ENCODE measurements at places on chromosomes 13 and 19.

DNA sequence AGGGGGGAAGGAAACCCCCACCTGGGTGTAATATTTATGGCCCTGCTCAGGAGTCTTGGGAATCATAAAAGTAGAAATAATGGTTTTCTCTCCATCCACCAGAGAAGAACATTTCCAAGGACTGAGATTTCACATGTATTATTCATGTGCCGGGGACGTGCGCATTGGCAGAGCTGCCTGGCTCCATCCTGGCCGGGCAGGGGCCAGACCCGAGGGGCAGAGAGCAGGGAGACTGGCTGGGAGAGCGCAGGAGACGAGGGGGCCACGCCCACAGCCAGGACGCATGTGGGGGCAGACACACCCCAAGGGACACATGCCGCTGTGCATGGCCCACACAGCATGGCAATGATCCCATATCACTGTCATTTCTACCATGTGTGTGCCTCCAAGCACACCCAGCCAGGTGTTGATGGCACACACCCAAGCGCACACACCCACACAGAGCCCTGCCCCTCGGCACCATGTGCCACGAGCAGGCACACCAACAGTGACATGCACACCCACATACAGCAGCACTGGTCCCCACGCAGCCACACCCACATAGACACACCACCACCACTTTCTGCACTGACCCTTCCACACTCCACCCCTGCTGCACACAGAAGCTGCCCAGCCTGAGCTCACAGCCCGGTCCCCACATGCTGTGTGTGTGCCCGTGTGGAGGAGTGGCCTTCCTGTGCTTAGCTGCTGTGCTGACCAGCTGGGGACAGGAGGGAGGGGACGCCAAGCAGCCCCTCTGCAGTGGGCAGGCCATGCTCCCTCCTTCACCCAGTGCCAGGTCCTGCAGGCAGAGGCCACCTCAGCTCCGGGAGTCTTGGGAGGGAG lies 39.3 kb downstream of the CEBPG start:
- DNase-seq: no peak

DNA sequence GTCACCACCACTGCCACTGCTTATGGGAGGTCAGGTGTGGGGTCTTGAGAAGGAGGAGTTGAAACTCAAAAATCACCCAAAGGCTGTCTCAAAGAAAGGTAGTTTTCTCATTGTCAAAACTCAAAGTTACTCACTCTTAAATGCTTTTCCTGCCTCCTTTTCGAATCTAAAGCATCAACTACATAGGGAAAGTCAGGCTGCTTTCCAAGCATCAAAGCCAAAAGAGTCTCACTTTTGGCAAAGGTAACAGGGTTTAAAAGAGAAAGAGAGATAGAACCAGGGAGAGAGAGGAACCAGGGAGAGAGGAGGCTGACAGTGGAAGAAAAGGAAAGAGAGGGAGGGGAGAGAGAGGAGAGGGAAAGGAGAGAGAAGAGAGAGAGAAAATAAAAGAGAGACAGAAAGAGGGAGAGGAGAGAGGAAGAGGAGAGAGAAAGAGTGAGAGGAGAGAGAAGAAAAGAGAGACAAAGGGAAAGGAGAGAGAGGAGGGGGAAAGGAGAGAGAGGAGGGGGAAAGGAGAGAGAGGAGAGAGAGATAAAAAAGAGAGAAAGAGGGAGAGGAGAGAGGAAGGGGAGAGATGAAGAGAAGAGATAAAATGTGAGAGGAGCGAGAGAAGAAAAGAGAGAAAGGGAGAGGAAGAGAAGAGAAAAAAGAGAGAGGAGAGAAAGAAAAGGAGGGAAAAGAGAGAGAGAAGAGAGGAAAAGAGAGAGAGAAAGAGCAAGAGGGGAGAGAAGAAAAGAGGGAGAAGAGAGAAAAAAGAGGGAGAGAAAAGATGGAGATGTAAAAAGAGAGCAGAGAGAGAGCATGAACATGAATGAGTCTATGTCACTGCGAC lies 262.0 kb upstream of the TSHZ3 start:
- no peak for DNase-seq

- peak; percentile 54 for DNase-seq
Observed at GRCh38 chr19:47447470-47448359, 24.0 kb downstream of the SLC8A2 start.

- no peak for DNase-seq
Observed at GRCh38 chr13:65597839-65598818, 1632.0 kb downstream of the PCDH9 start.

DNA sequence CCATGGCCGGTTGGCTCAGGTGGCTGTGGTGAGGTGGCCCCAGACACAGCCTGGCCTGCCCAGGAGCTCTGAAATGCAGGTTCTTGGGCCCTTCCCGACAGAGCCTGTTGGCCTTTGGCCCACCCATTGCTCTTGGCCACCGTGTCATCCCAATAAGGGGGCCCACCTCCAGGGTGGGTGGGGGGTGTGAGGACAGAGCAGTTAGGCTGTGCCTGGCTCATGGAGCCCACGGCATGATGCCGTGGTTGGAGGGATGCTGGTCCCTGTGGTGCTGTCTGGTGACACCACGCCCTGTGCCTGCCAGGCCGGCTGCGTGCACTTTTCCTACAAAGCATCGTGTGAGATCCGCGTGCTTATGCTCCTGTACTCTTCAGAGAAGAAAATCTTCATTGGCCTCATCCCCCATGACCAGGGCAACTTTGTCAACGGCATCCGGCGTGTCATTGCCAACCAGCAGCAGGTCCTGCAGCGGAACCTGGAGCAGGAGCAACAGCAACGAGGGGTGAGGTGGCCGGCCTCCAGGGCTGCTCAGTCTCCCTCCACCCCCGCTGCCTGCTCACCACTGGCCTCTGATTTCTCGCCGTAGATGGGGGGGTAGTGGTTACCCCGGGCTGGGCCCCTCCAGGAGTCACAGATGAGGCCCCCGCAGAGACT lies 7.6 kb downstream of the PNKP start:
- DNase-seq: peak; percentile 39

DNA sequence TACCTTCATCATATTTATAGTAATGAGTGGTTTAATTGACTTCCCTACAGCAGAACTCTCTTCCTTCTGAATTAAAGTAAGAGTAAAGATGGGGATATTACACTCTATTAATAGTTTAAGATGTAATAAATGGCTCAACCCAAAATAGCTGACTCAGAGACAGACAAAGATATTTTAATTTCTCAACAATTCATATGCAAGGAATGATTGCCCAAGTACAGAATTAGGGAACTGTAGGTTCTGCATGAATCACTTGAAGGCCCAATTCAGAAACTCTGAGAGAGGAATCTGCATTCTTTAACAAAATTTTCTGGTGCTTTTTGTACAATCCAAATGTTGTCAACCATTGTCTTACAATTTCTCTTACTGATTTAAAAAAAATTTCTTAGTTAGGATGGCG lies 42.9 kb upstream of the PCDH9 start:
- DNase-seq: no peak

DNA sequence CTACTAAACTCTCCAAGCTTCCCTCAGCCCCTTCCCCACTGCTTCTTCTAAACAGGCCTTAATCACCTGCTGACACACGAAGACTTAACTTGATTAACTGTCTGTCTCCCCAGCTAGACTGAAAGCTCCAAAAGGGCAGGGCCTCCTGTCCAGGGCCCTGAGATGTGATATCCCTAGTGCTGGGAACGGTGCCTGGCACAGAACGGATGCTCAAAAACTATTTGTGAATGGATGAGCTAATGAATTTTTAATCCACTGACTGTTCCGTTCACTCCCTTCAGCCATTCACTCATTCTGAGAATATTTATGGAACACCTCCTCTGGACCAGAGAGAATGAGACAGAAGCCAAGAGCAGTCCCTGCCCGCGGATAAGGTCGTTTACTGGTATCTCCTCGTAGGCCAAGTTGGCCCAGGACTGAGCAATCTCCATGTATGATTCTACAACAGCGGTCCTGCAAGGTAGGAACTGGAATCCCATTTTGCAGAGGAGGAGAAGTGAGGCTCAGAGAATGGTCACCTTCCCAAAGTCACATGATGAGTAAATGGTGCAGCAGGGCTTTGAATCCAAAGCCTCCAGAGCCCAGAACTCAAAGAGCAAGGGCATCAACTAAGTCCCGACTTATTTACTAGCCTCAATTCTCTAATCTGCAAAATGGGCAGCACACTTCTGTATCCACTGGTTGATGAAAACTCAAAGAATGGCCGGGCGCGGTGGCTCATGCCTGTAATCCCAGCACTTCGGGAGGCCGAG lies 3.4 kb downstream of the DMWD start:
- no peak for DNase-seq

GRCh38 chr13:58955546-58956385 lies 1208.0 kb downstream of the DIAPH3 start:
- DNase-seq: no peak

- no peak for DNase-seq
Observed at GRCh38 chr13:33722216-33722915, 95.6 kb upstream of the RFC3 start.

GRCh38 chr13:95588721-95589120 lies 36.2 kb downstream of the CLDN10 start:
- no peak for DNase-seq

DNA sequence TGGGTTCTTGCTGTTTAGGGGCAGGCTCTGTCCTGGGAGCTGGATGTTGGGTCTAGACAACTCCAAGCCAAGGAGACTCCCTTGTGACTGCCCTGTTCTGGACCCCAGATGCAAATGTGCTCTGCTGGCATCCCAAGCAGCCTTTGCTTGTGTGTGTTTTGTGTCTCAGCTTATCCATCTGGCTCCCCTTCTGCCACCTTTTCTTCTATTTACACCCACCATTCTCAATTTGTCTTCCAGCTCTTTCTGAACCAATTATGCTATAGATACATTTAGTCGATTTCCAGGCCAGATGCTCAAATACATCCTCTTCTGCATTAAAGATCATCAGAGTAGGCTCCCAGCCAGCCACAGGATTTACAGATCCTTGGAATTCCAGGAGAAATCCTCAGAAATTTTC lies 115.0 kb upstream of the SLC7A1 start:
- DNase-seq: no peak

- no peak for DNase-seq
Observed at GRCh38 chr13:110910013-110910890, 4.6 kb downstream of the ANKRD10 start.

DNA sequence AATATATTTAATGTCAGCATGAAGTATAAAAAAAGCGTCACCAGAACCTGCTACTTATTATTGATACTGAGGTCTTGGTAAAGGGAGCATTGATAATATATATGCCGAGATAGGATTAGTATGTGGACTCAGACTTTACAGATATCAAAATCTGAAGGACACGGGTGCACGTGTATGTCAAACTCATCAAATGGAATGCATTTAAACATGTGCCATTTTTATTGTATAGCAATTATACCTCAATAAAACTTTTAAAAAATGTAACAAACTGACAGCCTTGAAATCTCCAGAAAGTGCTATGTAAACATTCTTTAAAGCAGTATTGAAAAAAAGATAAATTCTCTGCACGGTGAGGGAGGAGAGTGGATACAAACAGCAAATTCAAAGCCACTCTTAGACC lies 157.9 kb downstream of the RNF17 start:
- DNase-seq: no peak

DNA sequence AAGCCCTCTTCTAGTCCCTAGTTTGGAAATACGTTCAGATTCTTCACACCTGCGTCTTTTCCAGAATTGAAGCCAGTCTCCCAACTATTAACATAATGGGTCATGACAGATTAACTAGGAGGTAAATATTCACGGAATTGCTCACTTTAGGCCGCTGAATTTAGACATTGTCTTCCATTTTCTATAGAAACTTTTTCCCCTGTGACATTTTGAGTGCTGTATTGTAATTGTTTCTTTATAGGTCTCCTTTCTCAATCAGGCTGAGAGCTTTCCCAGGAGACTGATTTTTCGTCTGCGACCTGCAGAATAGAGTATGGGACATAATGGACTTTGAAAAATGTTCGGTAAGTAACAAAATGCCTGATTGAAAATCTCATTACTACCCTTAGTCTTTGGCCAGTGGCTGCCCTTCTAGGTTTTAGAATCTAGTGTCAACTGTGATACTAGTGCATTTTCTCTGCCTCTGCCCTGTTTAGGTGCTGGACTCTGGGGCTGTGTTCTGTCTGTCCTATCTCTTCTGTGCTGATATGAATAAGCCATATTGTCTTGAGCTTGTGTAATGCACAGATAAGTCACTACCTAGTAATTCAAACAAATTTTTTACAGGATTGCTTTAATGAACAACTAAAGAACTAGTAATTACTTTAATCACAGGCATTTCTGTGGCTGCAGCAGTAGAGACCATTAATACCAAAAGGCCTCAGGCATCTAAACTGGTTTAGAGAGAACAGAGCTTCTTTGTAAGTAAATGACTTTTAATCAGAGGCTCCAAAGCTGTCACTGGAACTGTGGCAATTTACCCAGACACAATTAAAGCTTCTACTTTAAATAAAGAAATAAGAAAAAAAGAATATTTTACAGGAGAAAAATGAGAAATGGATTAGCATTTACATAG lies 122.4 kb upstream of the FREM2 start:
- no peak for DNase-seq

DNA sequence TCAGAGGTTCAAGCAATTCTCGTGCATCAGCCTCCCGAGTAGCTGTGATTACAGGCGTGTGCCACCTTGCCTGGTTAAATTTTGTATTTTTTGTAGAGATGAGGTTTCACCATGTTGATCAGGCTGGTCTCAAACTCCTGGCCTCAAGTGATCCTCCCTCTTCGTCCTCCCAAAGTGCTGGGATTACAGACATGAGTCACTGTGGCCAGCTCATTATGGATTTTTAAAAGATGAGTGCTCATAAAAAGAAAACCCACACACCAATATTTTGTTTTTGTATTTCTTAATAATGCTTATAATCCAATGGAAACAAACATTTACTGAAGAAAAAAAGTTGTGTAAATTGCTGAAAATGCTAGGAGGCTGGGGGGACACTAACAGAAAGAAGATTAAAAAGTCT lies 5.0 kb upstream of the MICU2 start:
- DNase-seq: no peak

- DNase-seq: no peak
Observed at GRCh38 chr13:80345771-80346510, 5.0 kb upstream of the SPRY2 start.

- DNase-seq: no peak
Observed at GRCh38 chr19:7179917-7180306, 110.4 kb downstream of the ZNF557 start.

DNA sequence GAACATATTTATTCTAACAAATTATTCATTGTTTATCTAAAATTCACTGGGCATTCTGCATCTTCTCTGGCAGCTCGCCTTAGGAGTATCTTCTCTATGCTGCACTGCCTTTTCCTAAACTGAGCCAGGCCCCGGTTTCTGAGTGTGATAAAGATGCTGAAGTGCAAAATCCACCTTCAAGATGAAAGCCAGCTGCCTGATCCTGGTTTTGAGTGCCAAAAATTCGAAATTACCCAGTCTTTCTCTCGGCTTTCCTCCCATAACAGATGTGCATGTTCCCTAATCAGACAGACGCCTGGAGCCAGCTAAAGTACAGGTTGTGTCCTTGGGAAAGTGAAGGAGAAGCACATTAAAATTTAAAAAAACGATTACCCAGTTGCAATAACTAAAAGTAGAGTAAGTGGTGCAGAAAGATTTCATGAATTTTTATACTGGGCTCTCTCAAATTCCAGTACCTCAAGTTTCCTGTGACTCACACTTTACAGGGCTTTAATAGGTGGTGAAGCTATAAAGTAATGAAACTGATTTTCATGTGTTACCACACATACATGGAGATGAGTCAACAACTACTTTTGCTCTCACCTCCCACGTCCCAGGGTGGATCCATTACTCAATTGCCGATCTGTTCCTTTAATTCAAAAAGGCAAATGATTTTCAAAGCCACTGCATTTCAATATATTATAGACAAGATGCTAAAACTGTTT lies 65.0 kb upstream of the GTF2F2 start:
- DNase-seq: no peak

GRCh38 chr13:62357887-62358645 lies 942.4 kb upstream of the PCDH20 start:
- no peak for DNase-seq
